ENCODE measurements at places on chromosomes 6 and 20.

- no peak for DNase-seq
Measured at GRCh38 chr6:466564-466963, 75.0 kb downstream of the IRF4 start.

DNA sequence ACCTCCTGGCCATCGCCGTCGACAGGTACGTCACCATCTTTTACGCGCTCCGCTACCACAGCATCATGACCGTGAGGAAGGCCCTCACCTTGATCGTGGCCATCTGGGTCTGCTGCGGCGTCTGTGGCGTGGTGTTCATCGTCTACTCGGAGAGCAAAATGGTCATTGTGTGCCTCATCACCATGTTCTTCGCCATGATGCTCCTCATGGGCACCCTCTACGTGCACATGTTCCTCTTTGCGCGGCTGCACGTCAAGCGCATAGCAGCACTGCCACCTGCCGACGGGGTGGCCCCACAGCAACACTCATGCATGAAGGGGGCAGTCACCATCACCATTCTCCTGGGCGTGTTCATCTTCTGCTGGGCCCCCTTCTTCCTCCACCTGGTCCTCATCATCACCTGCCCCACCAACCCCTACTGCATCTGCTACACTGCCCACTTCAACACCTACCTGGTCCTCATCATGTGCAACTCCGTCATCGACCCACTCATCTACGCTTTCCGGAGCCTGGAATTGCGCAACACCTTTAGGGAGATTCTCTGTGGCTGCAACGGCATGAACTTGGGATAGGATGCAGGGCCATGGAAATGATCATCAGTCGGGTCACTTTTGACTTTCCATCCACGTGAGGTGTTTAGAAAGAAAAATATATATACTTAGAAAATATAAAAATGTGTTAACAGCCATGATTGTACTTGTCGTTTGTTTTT, 868 bp downstream of the MC3R start:
- no peak for DNase-seq

- no peak for DNase-seq
Measured at GRCh38 chr6:19320111-19320581, 517.0 kb upstream of the ID4 start.

DNA sequence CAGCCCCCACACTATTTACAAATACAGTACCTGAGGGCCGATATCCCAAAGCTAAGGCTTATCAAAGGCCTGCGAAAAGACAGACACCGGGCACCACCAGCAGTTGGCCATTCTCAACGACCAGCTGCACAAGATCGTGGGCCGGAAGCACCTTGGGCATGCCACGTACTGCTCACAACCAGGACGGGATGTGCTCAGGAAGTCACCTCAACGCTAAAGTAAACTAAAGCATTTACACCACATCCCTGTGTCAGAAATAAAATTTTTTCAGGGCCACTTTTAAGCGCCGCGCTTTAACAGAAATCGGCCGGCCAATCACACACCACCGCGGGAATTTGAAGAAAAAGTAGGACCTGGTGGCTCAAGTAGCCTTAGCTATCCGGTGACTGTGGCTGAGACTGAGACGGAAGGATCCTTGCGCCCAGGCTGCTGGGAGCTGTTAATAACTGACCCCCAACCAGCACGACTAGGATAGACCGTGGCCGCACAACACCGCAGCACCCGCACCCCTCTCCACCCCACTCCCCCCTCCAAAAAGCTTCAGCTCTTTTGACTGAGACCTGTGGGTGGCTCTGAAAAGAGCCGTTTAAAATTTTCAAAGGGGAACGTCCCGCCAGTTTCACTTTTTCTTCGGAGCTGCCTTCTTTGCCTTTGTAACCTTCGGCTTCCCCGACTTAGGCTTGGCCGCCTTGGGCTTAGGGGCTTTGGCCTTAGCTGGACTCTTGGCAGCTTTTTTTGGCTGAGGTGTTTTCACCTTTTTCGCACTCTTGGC, 131.2 kb upstream of the BTN3A2 start:
- DNase-seq, result peak; percentile 65

DNA sequence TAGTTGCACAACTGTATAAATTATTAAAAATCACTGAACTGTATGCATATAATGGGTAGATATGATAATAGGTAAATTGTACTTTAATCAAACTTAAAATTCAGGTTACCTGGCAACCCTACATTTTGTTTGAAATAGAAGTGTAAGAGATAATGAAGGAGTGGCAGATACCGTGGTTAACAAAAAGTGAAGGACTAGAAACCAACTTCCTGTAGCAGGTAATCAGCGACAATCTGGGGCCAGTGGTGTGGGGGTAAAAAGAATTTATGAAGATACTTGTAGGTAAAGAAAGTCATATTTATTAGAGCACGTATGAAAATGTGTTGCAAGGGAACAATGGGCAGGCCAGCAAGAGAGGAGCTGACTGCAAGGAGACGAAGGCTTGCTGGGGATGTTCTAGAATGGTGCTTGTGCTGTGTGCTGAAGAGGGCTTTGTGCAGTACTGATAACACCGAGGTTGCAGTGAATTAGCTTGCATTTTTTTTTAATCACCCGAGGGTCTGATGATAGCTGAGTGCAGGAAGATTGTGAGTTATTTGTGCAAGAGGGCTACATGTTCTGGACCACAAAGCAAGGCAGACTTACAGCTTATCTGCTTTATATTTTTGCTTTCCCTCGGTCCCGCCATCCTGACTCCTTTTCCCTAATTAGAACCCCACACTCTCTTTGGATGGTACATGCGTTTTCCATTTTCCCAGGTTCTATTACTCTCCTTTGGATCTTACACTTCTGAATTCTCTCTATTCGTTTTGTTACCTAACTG, 4.6 kb upstream of the ENPP1 start:
- no peak for DNase-seq

DNA sequence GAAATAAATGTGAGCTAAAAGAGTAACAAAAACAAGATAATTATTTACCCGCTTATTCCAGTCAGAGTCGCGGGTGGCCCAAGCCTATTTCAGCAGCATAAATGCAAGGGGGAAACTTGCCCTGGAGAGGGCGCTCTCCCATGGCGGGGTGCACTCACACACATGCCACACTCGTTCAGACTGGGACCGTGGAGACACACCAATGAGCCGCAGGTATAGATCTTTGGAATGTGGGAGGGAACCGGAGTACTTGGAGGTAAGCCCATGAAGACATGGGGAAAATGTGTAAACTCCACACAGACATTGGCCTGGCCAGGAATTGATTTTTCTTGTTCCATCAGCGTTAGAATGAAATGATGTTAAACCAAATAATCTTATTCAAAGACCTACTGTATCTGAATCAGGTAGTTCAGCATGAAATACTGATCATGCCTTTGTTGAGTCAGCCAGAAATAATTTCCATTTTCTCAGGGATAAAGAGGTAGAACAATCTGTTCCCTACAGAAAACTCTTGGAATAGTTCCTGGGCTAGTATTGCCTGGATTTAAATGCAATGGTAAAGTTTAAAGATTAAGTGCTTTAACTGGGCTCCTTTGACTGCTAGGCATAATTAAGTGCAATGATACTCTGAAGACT, 191.5 kb downstream of the MCHR2 start:
- DNase-seq, result no peak

GRCh38 chr6:126662966-126663365, 323.1 kb downstream of the CENPW start:
- no peak for DNase-seq

- DNase-seq, result no peak
Measured at GRCh38 chr20:22062874-22063273, 357.4 kb downstream of the PAX1 start.
